Activated CD4-positive, alpha-beta memory T cell treated with anti-CD3 and anti-CD28 coated beads, Interleukin-2, amount 10 ng/mL, durations not matched to agents 7 days and 5 days (primary cell): ENCODE measurements at places on chromosomes 16 and 17. TPM values are rescaled to one million over a fixed set of nuclear protein-coding genes. Genes with fewer than 3 reads are reported as not detected.

GRCh38 chr17:46817151-46817900, 1.2 kb downstream of the WNT3 start:
- DNase-seq, result no peak

GRCh38 chr17:43591779-43592562, 45.8 kb upstream of the ETV4 start:
- no peak for DNase-seq

- no peak for DNase-seq
These were observed 20.9 kb upstream of the RBBP6 start for GRCh38 chr16:24518498-24518897.

- DNase-seq, result no peak
These were observed 2.0 kb upstream of the HS3ST3B1 start for GRCh38 chr17:14298947-14299279.

DNA sequence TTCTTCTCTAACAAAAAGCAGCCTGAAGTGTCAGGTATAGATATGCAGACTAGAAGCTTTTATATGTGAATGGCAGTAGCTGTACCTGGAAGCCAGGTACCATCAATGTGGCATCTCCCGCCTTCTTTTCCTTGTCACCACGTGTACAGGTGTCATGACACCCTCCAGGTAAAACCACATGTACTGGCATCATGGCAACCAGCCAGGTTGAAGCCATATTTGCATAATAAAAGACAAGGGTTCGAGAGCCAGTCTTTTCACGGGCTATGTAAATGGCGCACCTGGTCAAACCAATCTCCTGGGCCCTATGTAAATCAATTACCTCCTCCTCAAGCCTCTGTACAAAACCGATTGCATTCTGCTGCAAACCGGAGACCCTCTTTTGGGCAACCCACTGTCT, 541.3 kb downstream of the CDH11 start:
- DNase-seq, result no peak

The MYCBPAP gene
- 13.4 TPM for total RNA-seq

GRCh38 chr16:1688807-1689560, 10.9 kb downstream of the JPT2 start:
- DNase-seq, result no peak

GRCh38 chr17:27155866-27156265, 138.0 kb upstream of the WSB1 start:
- no peak for DNase-seq

The SNAI3 gene
- 16.6 TPM for total RNA-seq
